ENCODE measurements at places on chromosomes 13 and 19. TPM values are rescaled to one million over a fixed set of nuclear protein-coding genes. Genes with fewer than 3 reads are reported as not detected.

GRCh38 chr19:49213791-49214190, 56.2 kb downstream of the TRPM4 start:
- DNase-seq = no peak

COL4A2 gene
- 0.84 TPM for total RNA-seq

SIGLEC14 gene
- 0.47 TPM for total RNA-seq

JAK3 gene
- 204 TPM for total RNA-seq

ICAM5 gene
- total RNA-seq = 2.0 TPM

DNA sequence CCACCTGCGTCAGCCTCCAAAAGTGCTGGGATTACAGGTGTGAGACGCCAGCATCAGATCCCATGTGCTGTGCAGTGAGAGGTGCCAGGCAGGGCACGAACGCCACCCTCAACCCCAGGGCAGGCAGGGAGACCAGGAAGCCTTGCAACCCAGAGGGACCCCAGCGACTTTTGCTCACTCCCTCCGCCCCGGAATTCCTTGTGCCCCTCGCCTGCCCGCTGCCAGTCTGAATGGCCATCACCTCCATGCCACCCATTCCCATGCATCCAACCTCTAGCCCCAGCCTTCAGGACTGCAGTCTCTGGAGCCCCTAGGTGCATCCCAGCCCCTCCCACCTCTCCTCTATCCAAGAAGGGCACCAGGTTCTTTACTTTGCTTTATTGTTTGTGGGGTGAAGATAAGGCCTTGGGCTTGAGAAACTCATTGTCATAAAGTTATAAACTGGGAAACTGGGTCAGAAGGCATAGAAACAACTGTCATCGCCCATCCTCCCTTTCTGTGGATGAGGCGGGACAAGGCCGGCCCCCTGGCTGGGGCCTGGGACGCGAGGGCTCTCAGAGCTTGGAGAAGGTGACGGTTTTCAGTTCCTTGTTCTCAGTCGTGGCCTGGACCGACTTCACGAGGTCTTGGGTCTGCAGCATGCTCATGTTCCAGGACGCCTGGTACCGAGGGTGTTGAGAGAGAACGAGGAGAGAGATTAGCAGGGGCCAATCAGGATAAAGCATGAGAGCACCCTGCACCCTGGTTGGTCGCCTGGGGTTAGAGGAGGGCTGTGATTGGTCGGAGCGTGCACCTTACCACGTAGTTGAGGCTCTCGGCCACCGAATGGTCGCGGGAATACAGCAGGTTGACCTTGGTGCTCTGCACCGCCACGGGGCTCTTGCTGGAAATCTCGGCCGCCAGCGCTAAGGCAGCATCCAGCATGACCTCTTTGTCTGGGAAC, 2.6 kb upstream of the LGALS4 start:
- DNase-seq = no peak

DNA sequence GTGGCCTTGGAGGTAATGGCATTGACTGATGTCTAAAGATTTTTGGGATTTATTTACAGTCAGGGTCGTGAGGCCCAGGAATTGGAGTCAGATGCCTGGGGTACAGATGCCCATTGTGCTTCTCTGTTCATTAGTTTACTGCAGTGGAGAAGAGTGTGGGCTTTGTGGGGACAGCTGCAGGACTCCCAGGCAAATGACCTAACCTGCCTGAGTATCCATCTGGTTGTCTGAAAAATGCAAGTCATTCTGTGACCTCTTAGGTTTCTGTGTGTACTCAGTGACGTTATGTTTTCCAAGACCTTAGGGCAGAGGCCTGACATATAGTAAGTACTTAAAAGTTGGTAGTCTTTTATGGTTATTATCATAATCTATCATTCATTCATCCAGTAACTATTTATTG, 60.5 kb downstream of the SPATA13 start:
- no peak for DNase-seq

TMEM38A gene
- 1.6 TPM for total RNA-seq

FUT2 gene
- not detected for total RNA-seq

DNA sequence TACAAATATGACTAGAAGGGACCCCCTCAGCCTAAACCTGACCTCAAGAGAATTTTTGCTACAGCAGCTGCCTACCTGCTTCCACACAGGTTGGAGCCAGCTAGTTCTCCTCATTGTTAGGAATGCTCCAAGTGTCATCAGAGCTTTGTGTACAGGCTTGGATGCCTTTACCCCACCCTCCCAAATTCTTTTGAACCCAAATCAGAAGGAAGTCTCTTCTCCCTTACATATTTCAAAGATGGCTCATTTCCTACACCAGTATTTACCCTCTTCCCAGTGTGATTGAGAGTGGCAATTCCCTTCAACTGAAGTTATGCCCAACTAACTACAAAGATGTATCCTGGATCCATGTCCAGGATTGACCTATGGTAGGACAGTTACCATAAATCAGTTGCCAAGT, 323.2 kb downstream of the OXGR1 start:
- no peak for DNase-seq

GRCh38 chr19:48133094-48133493, 22.5 kb upstream of the PLA2G4C start:
- DNase-seq = no peak

- DNase-seq = no peak
Measured at GRCh38 chr19:41395355-41395754, 1.8 kb downstream of the EXOSC5 start.

C19orf67 gene
- not detected for total RNA-seq

DNA sequence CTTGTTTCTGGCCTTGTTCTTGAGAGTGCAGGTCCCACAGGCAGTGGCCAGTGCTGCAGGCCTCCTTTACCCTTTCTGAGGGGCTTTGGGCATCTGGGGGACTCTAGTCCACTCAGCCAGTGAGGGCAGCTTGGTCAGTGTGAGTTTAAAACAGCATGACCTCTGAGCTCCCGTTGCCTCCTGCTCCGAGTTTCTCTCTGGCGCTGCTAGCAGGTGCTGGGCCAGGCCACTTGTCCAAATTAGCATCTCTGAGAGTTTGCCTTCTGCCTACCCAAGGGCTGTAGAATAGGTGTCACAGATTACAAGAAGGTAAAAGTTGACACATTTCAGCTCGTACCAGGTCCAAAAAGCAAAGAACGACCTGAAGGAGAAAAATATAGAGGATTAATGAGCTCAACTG, 105.9 kb downstream of the SIPA1L3 start:
- no peak for DNase-seq

GRCh38 chr13:112670864-112671263, 19.0 kb upstream of the ATP11A start:
- no peak for DNase-seq

- DNase-seq = no peak
Measured at GRCh38 chr13:79108914-79109643, 297.0 kb downstream of the RBM26 start.

DNA sequence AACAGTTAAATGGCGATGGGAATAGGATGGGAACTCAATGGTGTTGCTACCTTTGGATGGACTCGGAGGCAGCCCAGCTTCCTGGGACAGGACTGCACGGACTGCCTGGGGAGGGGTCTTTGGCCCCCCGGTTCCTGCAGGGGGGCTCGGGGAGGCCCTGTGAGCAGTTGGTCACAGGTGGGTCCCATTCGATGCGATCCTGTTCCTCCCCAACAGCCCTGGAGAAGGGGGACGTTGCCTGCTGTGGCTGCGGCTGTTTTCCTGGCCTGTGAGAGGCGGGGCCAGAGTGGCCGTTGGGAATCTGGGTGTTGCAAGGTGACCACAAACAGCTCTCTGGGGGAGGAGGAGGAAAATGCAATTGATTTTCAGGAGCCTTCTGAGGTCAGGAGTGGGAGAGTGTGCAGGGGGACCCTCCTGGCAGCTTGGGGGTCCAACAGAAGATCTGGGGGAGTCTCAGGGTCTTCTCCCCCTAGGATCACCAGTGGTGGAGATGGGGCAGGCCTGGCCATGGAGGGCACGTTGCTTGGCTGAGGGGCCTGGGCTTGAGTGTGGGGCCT, 1.9 kb upstream of the PLPPR3 start:
- DNase-seq = no peak

TMEM255B gene
- 2.9 TPM for total RNA-seq

ACTMAP gene
- total RNA-seq = 23.2 TPM

GRCh38 chr13:91659256-91660075, 261.0 kb downstream of the GPC5 start:
- no peak for DNase-seq

GRCh38 chr19:35229601-35230000, 1.1 kb upstream of the FAM187B start:
- DNase-seq = no peak

RFPL4AL1 gene
- total RNA-seq = not detected

- DNase-seq = no peak
Measured at GRCh38 chr19:35216833-35217648, 11.5 kb downstream of the FAM187B start.

DNA sequence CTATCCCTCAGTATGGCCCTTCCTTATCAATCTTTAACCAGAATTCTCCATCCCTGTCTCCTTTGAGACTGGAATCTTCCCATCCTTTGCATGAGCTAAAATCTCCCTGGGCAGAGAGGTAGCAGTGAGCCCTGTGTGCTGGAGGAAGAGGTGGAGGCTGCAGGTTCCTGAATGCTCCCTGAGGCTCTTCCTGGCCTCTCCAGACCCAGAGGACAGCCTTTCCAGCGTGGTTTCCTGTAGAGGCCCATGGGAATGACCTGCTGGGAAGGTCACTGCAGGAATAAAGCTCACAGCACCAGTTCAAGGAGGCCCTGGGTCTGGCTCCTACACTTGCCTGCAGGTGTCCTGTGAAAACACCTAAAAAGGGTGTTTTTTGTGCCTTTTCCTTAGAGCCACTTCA, 4.6 kb downstream of the OR10H2 start:
- no peak for DNase-seq

DNA sequence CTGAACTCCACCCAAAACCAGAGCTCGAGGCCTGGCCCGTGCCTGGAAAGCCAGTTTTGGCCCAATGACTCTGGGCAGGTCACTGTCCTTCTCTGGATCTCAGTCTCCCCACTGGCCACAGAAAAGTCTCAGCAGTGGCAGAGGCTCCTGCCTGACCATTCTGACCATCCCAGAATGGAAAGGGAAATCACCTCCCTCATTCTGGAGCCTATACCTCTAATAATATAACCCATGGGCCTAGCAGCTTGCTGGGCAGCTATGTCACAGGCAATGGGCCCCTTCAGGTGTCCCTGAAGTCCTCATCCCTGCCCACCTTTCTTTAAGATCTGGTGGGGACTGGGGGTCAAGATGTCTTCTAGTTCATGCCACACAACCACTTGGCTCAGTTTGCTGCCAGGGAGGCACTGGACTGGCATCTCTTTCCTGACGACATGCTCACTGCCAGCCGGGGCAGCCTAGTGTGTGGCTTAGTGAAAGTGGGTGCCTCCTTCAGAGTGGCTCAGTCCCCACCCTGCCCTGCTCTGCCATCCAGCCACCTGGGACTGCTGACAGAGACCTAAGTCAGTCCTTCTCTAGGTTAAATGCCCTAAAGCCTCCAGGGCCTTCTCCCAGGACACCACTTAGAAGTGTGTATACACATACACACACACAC, 62.6 kb downstream of the AP1M1 start:
- DNase-seq = no peak

GRCh38 chr13:70457474-70457873, 349.2 kb upstream of the KLHL1 start:
- DNase-seq = no peak

ZNF534 gene
- total RNA-seq = not detected

DNA sequence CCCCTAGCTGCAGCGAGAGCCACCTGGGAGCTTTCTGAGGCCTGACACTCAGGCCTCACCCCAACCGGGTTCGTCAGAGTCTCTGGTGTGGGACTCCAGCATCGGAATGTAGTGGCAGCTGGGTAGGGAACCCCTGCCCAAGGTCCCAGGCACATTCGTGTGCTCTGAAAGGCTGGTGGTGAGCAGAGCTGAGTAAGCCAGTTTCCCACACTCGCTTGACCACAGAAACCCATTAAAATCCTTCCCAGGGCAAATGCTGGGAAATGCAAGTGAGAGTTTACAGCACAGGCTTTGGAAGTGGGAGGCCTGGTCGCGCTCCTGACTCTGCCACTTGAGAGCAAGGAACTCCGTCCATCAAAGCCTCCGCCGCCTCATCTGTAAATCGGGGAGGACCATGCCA, 4.2 kb downstream of the TRAPPC6A start:
- DNase-seq = no peak

CARM1 gene
- total RNA-seq = 46.4 TPM

PCP2 gene
- 4.2 TPM for total RNA-seq

DNA sequence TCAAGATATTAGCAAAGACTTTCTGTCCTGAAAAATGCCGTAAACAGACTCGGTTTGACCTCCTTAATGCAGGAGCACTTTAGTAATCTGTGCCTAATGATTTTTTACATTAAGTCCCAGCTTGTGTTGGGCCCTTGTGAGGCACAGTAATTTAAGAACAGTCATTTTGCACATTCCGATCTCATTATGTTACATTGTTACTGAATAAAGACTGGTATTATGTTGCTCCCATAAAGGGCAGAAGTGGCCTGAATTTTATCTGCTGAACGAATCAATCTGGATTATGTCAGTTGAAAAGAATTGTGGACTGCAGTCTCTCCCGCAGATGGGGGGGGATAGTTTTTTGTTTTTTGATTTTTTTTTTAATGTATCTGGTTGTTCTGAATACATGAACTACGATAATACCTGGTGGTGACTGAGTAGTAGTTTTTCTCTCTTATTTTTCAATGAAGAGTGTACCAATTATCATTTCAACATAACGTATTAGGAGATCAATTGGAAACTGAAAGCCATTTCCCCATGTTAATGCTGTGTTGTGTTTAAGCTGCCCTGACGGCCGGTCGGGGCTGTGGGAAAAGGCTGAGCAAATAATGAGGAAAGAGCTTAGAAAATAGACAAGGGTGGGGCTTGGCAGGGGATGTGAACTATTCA, 290.2 kb downstream of the ZNF536 start:
- DNase-seq = no peak

ZNF816 gene
- 7.0 TPM for total RNA-seq

GRCh38 chr13:111204438-111205177, 89.5 kb downstream of the ARHGEF7 start:
- no peak for DNase-seq

PSENEN gene
- total RNA-seq = 49.4 TPM

ZNF112 gene
- total RNA-seq = not detected

GRIN3B gene
- total RNA-seq = 0.19 TPM

- DNase-seq = no peak
Measured at GRCh38 chr19:5289060-5289990, 51.3 kb downstream of the PTPRS start.

DNA sequence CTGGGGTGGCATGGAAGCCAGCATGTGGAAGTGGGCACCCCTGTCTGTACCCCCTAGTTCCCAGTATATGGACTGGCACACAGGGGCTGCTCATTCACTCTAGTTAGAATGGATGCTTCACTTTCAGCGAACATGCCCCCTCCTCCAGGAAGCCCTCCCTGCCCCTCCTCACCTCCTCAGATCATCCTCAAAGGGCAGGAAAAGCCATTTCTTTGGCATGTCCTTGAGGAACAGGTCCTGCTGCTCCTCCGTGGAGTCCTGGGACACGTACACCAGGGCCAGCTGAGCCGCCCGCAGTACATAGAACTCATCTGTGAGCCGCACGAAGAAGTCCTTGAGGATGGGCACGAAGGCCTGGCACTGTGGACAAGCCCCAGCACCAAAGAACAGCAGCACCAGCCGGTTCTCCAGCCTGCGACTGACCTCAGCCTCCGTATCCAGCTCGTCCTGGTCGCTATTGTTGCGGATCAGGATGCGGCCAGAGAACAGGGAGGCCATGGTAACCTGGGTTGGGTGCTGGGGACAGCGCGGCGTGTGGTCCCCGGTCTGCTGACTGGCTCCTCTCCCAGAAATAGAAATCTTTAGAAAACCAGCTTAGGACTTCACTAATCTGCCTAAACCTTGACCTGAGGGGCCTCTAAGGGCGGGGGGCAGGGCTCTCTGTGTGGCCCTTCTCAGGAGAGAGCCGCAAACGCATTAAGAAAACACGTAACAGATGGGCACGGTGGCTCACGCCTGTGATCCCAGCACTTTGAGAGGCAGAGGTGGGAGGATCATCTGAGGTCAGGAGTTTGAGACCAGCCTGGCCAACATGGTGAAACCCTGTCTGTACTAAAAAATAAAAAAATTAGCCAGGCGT, at the start of gene NXNL1:
Gene NXNL1 (minus strand): TSS at position 555 of the 859 bp plus-strand sequence. CDS start 57 bp downstream, at position 498.
- DNase-seq = no peak

All from activated naive CD4-positive, alpha-beta T cell treated with anti-CD3 and anti-CD28 coated beads, Interleukin-2, amount 50 U/mL, for 72 hours (primary cell).